Neural crest cell (in vitro differentiated cells): ENCODE measurements at places on chromosomes 7 and 10.

DNA sequence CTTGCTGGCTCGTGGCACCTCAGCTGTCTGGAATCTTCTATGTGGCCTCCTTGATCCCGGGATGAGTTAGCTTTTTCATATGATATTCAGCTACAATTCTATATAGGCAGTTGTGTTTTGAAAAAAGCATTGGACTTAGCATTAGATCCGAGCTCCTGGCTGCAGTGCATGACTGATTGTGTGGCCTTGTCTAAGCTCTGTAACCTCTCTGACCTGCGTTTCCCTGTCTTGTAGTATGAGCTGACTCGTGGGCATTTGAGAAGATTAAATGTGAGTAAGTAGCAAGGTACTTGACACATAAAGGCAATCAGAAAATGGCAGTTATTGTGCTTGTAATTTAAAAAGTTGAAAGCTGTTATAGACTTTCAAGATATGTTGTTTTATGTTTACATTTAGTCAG, 85.9 kb downstream of the CCNY start:
- DNase-seq: no peak

GRCh38 chr7:155190688-155191087, 107.0 kb upstream of the INSIG1 start:
- peak; percentile 74 for DNase-seq

DNA sequence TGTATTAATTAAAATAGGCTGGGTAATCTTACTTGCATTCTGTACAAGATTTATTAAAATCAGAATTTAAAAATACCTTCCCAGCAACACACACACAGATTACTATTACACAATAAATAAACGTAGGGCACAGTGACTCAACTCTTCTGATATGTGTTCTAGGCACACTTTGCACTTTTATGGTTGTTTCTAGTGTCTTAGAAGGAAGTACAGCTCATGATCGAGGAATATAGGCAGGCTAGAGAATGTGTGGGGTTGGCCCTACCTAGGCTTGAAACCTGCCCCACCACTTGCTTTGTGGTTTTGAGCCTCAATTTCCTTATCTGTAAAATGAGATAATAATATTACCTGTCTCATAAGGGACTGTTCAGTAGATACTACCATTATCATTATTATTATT, 30.5 kb downstream of the ARMC3 start:
- no peak for DNase-seq

GRCh38 chr10:91206837-91207474, 13.5 kb upstream of the PCGF5 start:
- no peak for DNase-seq

- DNase-seq: no peak
Observed at GRCh38 chr7:69620063-69620462, 21.8 kb downstream of the AUTS2 start.
